ENCODE measurements at places on chromosomes 7 and 10. TPM values are rescaled to one million over a fixed set of nuclear protein-coding genes. Genes with fewer than 3 reads are reported as not detected.

Gene OR6B1
- total RNA-seq, result not detected

Gene RTKN2
- total RNA-seq, result 2.1 TPM

Gene SLC13A1
- total RNA-seq, result not detected

Gene TMEM273
- total RNA-seq, result not detected

Gene GJD4
- 0.22 TPM for total RNA-seq

Gene FOXI2
- total RNA-seq, result not detected

Gene RSPH10B2
- total RNA-seq, result 0.11 TPM

Gene RPEL1
- total RNA-seq, result 0.13 TPM

Gene FAM25A
- not detected for total RNA-seq

Gene ARPC1A
- 156 TPM for total RNA-seq

Gene SPOCK2
- 0.11 TPM for total RNA-seq

Gene ITPRID1
- total RNA-seq, result not detected

Gene COL26A1
- total RNA-seq, result 0.22 TPM

Gene FERD3L
- 0.43 TPM for total RNA-seq

Gene MALRD1
- 1.7 TPM for total RNA-seq

Measured in articular chondrocyte of knee joint (primary cell).